Cortex of kidney (tissue), 1 donor: ENCODE measurements at places on chromosomes 7 and 10.

GRCh38 chr7:138538518-138538917 is 78.5 kb downstream of the TRIM24 start:
- DNase-seq: no peak

GRCh38 chr7:130095812-130096211 is 25.5 kb downstream of the KLHDC10 start:
- no peak for DNase-seq

GRCh38 chr7:137343281-137343841 is at the start of gene PTN:
Gene PTN, minus strand, starts transcription at chr7:137343733. Its CDS starts 88,760 bp downstream, at chr7:137254973.
- no peak for DNase-seq

GRCh38 chr10:132512693-132513345 is 24.8 kb upstream of the INPP5A start:
- DNase-seq: no peak

DNA sequence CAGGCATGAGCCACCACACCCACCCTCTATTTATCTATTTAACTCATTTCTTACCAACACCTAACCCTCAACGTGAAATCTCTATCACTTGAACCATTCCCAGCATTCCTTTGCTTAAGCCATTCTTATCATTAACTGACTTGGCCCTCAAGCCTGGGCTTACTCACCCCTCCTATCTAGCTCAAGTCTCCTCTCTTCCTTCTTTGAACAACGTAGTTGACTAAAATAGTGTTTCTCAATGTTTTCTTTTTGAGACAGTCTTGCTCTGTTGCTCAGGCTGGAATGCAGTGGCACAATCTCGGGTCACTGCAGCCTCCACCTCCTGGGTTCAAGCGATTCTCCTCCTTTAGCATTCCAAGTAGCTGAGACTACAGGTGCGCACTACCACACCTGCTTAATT is 7.0 kb downstream of the ANXA7 start:
- DNase-seq: no peak

DNA sequence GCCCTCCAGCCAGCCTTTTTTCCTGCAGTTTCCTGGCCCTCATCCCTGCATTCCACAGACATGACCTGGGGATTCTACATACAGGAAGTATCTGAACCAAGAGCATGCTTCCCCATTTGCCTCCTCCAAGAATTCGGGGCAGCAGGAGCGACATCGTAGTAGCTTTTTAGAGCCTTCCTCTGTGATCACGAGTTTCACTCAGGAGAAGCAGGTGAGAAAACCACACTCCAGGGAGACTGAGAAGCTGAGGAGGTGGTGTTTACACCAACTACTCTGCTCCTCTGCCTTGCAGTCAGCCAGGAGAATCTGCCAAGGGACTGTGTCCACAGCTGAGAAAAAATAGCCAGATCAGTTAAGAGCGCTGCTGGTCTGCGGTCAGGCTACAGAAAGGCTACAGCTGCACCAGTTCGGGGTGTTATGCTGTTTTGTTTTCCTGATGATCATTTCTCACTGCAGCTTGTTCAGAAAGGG is 54.1 kb downstream of the HSPA12A start:
- DNase-seq: no peak

GRCh38 chr10:54650547-54650946 is 150.5 kb downstream of the PCDH15 start:
- DNase-seq: no peak

- DNase-seq: no peak
Observed at GRCh38 chr10:58826694-58827093, 314.0 kb downstream of the BICC1 start.

- DNase-seq: no peak
Observed at GRCh38 chr10:111211706-111212105, 134.9 kb downstream of the ADRA2A start.

- DNase-seq: no peak
Observed at GRCh38 chr7:121302214-121302745, 26.5 kb upstream of the WNT16 start.

- DNase-seq: no peak
Observed at GRCh38 chr7:154918741-154919140, 84.2 kb downstream of the PAXIP1 start.

DNA sequence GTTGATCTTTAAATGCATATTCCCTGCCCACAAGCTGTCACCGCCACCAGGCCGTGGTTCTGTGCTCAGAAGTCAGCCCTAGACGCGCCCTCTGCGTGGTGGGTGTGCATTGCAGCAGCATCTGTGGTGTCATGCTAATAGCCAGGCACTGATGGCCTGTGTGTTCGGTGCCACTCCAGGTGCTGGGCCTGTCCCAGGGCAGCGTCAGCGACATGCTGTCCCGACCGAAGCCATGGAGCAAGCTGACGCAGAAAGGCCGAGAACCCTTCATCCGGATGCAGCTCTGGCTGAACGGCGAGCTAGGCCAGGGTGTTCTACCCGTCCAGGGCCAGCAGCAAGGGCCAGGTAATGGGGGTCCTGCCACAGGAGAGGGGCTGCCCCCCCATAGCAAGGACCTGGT is 82.5 kb upstream of the SH2B2 start:
- no peak for DNase-seq

GRCh38 chr7:157964016-157964415 is 623.6 kb downstream of the PTPRN2 start:
- no peak for DNase-seq

- DNase-seq: no peak
Observed at GRCh38 chr10:76763376-76763775, 874.2 kb downstream of the KCNMA1 start.

GRCh38 chr7:138828302-138828701 is 30.3 kb upstream of the ATP6V0A4 start:
- DNase-seq: no peak

GRCh38 chr10:30151581-30152389 is 92.4 kb upstream of the JCAD start:
- no peak for DNase-seq
